ENCODE measurements at places on chromosomes 6 and 20.

DNA sequence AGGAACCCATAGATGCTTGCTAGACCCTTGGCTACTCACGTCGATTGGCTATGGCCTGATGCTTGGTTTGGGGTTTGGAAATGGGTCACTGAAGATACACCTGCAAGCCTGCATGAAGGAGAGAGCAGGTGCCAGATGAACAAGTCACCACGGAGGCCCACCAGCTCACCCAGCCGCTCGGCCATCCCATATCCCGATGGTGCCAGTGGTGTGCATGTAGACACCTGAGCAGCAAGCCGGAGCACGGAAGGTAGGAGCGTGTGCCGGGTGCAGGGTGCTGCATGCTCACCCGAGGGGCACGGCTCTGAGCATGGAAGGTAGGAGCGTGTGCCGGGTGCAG, 35.9 kb downstream of the DACT2 start:
- DNase-seq, result no peak

DNA sequence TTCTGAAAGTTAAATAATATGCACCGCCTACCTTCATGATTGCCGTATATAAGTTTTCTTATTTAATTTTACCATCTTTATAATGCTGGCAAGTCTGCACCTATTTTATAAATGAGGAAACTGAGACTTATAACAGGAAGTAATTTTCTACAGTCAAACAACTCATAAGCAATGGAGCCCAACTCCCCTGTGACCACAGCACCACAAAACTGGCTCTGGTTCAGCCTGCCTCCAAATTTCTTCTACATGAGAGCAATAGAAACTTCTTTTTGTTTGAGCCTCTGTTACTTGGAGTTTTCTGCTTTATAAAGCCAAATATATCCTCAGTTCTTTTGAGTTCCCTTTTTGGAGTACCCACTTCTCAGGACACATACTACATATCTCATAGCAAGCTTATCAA, 131.1 kb upstream of the HSF2 start:
- DNase-seq, result no peak

DNA sequence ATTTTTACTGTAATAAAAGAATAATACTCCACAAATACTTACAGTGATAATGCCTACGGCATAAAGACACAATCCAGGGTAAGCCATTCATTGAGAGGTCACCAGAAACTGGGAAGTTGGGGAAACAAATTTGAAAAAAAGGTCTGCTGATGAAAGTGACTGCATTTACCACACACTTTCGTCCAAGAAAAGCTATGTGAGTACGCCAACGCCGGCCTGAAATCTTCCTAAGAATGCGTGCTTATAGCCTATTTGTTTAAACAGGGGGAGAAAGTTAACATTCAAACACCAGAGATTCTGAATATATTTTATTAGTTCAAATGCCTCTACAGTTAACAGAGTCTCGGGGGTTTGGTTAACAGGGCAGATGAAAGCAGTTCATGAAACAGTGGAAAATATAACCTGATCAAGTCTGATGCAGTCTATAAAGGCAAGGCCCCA, 657 bp upstream of the LTV1 start:
- DNase-seq, result no peak

- DNase-seq, result no peak
Measured at GRCh38 chr6:166589337-166589731, 2.9 kb upstream of the RAMACL start.

DNA sequence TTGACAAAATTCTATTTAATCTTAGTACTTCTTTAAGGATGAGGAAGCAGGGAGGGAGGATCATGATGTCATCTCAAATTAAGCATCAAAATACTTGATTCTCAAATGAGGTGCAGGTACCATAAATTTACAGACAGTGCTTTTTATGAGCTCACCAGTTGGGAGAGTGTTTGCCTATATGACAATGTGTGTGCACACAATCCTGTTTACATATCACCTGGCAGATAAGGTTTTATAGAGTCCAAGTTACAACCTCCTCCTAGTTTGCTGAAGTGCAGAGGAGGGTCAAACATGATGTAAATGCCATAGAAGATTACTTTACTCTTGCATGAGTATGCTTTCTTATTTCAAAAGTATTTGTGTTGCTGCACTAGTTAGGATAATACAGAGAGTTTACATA, 6.4 kb downstream of the ATXN1 start:
- no peak for DNase-seq

GRCh38 chr6:52904562-52905279, 4.8 kb downstream of the GSTA3 start:
- no peak for DNase-seq

DNA sequence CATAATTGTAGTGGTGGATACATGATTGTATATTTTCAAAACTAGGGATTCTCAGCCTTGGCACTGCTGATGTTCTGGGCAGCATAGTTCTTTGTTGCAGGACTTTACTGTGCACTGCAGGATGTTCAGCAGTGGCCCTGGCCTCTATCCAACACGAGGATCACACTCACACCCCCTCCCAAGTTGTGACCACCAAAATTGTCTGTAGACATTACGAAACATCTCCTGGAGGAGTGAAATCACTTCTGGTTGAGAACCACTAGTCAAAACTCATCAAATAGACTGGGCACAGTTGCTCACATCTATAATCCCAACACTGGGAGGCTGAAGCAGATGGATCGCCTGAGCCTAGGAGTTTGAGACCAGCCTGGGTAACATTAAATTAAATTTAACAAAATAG, 123.1 kb upstream of the CDYL start:
- DNase-seq, result no peak

- DNase-seq, result no peak
Measured at GRCh38 chr6:158413814-158414565, 101.7 kb downstream of the TULP4 start.

DNA sequence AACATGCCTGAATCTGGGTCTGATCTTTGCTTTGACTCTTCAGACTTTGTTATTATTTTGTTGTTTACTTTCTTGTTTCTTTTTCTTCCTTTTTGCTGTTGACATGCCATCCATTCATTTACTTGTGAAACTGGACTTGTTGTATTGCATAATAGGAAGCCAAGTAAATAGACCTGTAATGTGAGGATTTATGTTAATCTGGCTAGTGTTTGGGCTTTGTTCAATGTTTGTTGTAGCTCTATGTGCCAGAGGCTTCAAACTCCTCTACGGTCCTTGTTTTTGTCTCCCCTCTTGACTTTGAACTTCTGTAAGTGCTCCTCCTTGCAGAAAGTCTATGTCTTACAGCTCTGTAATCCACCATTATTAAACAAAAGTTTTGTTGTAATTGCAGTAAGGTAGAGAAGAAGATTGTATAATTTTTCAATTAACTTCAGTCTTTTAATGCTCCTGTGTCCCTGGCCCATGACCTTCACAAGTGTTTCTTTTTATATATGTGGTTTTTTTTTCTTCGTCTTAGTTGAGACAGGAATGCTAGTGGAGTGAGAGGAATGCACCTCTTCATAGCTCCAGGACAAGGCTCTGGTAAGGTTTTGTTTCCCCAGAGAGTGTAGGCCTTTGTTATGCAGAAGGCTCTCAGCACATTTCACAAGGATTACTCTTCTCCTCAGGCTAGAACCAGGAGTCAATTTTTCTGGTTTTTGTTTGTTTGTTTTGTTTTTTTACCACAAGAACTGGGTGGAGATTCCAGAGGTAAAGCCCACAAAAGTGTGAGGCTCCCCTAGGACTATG, 1061.8 kb upstream of the CITED2 start:
- DNase-seq, result no peak

- no peak for DNase-seq
Measured at GRCh38 chr20:35018590-35019371, 63.1 kb downstream of the MYH7B start.

GRCh38 chr20:37271421-37271768, 9.8 kb upstream of the GHRH start:
- no peak for DNase-seq

GRCh38 chr6:147825848-147826247, 317.4 kb downstream of the SAMD5 start:
- no peak for DNase-seq
